ENCODE measurements at places on chromosomes 7 and 10.

- no peaks in the 10 kb centered on the region for H3K36me3 ChIP-seq
- H3K27ac ChIP-seq = no peak overlapping the region
- no peak for ATAC-seq
Observed at GRCh38 chr10:103802637-103803353, 52.6 kb downstream of the SH3PXD2A start.

GRCh38 chr7:5713124-5713912 lies 68.1 kb downstream of the RNF216 start:
- H3K4me3 ChIP-seq = no peak overlapping the region
- no peak overlapping the region for H3K27ac ChIP-seq
- no peaks in the 10 kb centered on the region for H3K27me3 ChIP-seq
- no peaks in the 10 kb centered on the region for H3K4me1 ChIP-seq
- no peak for ATAC-seq

DNA sequence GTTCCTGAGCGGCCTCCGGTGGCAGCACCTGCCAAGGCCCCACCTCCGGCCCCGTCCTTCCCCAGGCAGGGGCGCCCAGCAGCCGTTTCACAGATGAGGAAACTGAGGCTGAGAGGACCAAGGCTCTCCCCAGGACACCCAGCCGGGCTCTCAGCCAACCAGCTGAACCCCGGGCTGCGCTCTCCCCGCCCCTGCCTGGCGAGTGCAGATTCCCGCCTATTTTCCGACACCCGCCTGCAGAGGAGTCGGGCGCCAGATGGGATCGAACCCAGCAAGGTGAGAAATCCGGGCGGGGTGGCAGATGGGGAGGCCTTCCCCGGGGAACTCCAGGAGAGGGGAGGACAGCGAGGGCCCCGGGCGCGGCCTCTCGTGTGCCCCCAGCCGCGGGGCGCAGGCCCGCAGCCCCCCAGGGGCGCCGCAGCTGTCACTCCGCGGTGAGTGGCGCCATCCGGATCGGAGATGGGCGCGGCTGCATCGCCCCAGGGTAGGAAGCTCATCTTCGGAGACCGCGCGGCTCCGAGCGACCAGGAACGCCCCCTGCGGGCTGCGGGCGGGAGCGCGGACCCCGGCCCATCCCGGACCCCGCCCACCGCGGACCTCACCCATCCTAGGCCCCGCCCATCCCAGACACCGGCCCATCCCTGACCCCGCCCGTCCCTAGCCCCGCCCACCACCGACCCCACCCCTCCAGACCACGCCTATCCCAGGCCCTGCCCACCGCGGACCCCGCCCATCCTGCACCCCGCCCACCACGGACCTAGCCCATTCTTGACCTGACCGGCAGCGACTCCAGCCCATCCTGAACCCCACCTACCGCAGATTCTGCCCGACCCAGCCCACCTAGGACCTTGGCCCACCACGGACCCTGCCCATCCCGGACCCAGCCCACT lies 90.3 kb downstream of the MICALL2 start:
- ATAC-seq = no peak
- H3K4me1 ChIP-seq = no peaks in the 10 kb centered on the region
- H3K27ac ChIP-seq = no peak overlapping the region
- peaks cover 100% of the 10 kb centered on the region for H3K27me3 ChIP-seq
- no peaks in the 10 kb centered on the region for H3K36me3 ChIP-seq
- H3K4me3 ChIP-seq = no peak overlapping the region

DNA sequence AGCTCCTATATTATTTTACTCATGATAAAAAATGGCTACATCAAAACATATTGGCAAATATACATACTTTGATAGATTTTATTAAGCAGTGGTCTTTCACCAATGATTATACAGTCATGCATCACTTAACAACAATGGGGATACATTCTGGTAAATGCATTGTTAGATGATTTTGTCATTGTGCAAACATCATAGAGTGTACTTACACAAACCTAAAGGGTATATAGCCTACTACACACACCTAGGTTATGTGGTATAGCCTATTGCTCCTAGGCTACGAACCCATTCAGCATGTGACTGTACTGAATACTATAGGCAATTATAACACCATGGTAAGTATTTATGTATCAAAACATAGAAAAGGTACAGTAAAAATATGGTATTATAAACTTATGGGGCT lies 98.9 kb upstream of the IL6 start:
- peaks cover 2% of the 10 kb centered on the region for H3K4me1 ChIP-seq
- H3K4me3 ChIP-seq = no peak overlapping the region
- H3K27me3 ChIP-seq = no peaks in the 10 kb centered on the region

DNA sequence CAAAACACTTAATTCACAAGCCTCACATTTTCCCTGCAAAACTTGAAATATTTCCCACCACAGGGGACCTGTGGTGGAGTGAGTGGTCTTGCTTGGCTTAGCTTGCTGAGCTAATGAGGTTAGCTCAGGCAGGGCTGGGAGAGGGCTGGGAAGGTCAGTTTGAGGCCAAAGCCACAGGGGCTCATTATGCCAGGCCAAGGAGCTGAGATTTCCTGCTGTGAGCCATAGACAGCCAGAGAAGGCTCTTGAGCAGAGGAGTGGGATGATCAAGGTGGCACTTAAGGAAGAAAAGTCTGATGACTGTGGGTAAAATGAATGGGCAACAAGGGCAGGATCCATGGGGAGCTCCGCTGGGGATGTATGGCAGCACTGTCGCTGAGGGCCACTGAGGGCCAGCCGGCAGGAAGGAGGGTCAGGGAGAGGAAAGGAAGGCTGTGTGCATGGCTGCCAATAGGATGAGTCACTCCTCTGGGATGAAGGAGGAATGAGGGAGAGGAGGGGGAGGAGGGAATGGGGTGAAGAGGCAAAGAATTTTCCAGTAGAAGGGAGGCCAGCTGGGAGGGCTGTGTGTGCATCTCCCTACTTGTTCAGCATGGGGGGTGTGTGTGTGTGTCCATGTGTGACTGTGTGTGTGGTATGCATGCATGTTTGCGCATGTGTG lies 18.7 kb upstream of the ZNF488 start:
- ATAC-seq = peak; percentile 89
- no peak overlapping the region for H3K27ac ChIP-seq
- H3K4me3 ChIP-seq = no peak overlapping the region
- H3K27me3 ChIP-seq = no peaks in the 10 kb centered on the region
- H3K4me1 ChIP-seq = no peaks in the 10 kb centered on the region
- no peaks in the 10 kb centered on the region for H3K36me3 ChIP-seq

DNA sequence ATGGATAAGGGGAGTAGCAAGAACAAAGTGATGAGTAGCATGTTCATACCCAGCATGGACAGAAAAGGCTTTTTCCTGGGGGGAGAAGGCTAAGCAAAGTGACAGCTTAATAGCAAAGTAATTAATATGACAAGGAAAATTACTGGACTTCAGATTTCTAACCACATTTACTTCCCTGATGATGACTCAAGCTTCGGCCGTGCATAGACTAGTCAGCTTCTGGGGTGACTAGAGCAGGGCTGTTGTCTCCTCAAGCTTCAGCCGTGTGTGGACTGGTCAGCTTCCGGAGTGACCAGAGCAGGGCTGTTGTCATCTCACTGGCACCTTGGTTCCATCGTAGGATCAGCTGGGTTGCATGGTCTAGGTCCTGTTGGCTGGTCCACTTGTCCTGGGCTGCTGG lies 2.1 kb upstream of the ZNF117 start:
- no peak overlapping the region for H3K27ac ChIP-seq
- H3K4me3 ChIP-seq = no peak overlapping the region
- H3K27me3 ChIP-seq = no peaks in the 10 kb centered on the region
- H3K4me1 ChIP-seq = peaks cover 13% of the 10 kb centered on the region

- no peak for ATAC-seq
- no peak overlapping the region for H3K27ac ChIP-seq
- no peaks in the 10 kb centered on the region for H3K4me1 ChIP-seq
- H3K4me3 ChIP-seq = no peak overlapping the region
- no peaks in the 10 kb centered on the region for H3K36me3 ChIP-seq
Observed at GRCh38 chr10:61047081-61047480, 103.1 kb upstream of the RHOBTB1 start.

DNA sequence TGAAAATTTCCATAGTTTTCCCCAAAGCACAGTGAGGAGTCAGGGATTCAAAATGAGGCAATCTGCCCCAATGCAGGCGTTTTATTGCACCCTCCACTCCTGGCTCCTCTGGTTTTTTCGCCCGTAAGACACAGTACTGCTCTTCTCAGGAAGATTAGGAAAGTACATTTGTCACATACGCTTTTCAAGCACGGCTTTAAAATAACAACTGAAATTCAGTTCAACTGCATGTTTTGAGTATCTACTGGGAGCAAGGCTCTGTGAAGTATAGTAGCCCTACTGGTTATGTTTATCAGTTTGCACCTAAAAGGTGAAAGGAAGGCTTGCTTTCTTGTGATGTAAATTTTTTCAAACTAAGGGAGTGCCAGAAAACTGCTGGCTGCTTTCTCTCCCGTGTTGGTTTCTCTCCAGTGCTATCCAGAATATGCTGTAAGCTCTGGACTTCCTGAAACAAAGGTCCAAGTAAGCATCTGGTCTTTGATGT lies 1.9 kb upstream of the SGMS1 start:
- peak overlapping the region; percentile 68 for H3K4me3 ChIP-seq
- ATAC-seq = no peak
- H3K27ac ChIP-seq = peak overlapping the region; percentile 98
- H3K36me3 ChIP-seq = peaks cover 18% of the 10 kb centered on the region
- H3K4me1 ChIP-seq = no peaks in the 10 kb centered on the region

DNA sequence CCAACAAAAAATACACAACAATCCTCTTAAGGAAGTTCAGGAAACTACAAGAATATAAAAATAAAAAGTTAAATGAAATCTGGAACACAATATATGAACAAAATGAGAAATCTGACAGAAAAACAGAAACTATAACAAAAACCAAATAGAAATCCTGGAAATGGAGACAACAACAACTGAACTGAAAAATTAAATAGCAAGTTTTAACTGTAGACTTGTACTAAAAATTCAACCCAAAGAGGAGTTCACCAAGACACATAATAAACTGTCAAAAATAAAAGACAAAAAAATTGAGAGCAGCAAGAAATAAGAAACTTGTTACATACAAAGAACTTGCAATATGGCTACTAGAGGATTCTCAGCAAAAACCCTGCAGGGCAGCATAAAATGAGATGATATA lies 45.1 kb downstream of the HBP1 start:
- no peak for ATAC-seq
- H3K4me1 ChIP-seq = peaks cover 5% of the 10 kb centered on the region
- H3K4me3 ChIP-seq = no peak overlapping the region
- H3K36me3 ChIP-seq = no peaks in the 10 kb centered on the region
- no peaks in the 10 kb centered on the region for H3K27me3 ChIP-seq

DNA sequence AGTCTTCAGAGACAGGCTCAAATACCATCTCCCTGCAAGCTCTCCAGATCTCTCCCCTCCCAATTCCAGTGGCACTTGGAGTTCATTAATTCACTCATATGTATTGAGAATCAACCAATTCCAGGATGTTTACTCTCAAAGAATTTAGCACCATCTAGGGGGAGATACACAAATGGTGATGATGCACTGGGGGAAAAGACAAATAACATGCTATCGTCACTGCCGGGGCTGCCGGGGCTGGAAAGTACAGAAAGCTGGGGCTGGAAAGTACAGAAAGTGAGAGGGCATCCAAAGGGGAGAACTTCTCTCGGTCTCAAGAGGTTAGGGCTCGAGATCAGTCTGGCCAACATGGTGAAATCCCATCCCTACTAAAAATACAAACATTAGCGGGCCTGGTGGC lies 118.7 kb downstream of the MKX start:
- H3K36me3 ChIP-seq = no peaks in the 10 kb centered on the region
- H3K27ac ChIP-seq = no peak overlapping the region
- no peaks in the 10 kb centered on the region for H3K27me3 ChIP-seq
- H3K4me1 ChIP-seq = peaks cover under 1% of the 10 kb centered on the region
- no peak for ATAC-seq
- H3K4me3 ChIP-seq = no peak overlapping the region

- no peaks in the 10 kb centered on the region for H3K4me1 ChIP-seq
- no peaks in the 10 kb centered on the region for H3K27me3 ChIP-seq
- H3K4me3 ChIP-seq = no peak overlapping the region
- ATAC-seq = no peak
Observed at GRCh38 chr7:127935847-127936376, 95.3 kb downstream of the LRRC4 start.

DNA sequence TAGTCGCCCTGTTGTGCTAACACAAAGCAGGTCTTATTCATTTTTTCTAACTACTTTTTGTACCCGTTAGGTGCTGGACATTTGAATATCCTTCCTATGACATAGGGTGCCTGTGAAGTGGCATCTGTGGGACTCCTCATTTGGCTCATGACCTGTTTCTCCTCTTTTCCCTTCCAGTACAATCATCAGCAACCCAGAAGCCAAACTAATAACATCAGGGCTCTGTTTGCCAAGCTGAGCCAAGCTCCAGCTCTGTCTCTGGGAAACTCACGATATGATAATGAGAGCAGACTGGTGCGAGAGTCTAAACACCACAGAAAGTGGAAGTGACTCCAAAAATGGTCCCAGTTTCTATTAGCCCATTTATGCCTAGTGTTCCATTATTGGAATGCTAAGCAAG lies 92.0 kb downstream of the SVIL start:
- H3K27me3 ChIP-seq = no peaks in the 10 kb centered on the region
- ATAC-seq = no peak
- H3K4me3 ChIP-seq = no peak overlapping the region
- peaks cover 16% of the 10 kb centered on the region for H3K4me1 ChIP-seq
- peak overlapping the region; percentile 51 for H3K27ac ChIP-seq
- no peaks in the 10 kb centered on the region for H3K36me3 ChIP-seq
